ENCODE measurements at places on chromosomes 2 and 18.
A peak's percentile ranks its signal among the peaks of the same experiment; 100 is the strongest.

DNA sequence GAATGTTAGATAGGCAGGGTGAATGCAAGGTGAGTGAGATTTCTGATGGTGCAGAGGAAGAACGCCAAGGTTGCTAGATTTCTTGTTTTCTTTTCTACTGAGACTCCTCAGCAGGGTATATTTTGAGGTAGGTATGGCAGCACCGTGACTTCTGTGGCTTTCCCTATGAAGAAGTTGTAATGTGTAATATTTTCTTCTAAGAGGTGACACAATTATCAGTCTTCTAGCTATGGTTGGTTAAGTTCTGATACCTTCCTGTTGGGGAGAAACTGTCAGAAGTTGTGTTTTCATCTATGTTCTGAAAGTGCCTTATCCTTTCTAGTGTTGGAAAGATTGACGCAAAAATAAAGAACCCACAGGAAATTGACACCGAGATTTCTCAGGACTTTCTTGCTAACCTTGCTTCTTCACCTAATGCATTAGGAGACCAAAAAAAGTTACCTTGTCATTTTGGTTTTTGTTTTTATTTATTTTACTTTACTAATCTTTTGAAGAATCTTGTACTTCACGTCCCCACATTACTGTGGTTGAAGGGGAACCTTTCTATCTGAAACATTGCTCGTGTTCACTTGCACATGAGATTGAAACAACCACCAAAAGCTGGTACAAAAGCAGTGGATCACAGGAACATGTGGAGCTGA is 11.9 kb downstream of the IL18R1 start:
- no peak for DNase-seq

DNA sequence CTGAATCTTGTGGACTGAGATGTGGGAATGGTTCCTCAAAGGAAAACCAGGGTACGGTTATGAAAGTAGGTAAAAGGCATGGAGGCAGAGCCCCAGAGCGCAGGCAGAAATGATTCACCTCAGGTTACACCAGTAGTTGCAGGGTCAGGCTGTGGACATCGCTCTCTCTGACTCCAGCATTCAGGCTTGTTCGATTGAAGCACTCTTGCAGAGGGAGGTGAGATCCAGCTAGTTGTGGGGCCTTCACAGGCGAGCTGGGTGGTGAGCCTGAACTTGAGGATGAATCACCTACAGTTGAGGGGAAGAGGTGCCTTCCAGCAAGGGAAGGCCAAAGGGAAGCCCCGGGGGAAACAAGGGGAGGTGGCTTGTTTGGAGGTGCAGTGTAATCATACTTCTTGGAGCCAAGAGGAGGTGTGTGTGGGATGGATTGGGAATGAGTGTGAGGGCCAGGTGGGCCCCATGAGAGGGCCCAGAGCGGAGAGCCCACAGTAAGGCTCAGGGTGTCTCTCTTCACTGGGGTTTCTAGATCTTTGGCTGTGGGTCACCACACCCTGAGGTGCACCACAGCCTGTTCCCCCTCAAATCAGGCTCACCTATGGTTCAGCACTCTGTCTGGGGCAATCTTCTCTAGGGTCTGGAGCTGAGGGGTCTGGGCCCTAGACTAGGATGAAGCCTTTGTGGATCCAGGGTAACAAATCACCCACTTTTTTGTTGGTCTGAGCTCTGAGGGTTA is 48.5 kb upstream of the MCFD2 start:
- DNase-seq = no peak

- no peak for DNase-seq
Observed at GRCh38 chr2:16747689-16748088, 82.1 kb upstream of the CYRIA start.

- DNase-seq = no peak
Observed at GRCh38 chr2:100903534-100904258, 83.8 kb downstream of the NPAS2 start.

- DNase-seq = no peak
Observed at GRCh38 chr2:196316050-196316430, 144.7 kb upstream of the STK17B start.

- DNase-seq = no peak
Observed at GRCh38 chr2:177264209-177264692, 276 bp downstream of the NFE2L2 start.

DNA sequence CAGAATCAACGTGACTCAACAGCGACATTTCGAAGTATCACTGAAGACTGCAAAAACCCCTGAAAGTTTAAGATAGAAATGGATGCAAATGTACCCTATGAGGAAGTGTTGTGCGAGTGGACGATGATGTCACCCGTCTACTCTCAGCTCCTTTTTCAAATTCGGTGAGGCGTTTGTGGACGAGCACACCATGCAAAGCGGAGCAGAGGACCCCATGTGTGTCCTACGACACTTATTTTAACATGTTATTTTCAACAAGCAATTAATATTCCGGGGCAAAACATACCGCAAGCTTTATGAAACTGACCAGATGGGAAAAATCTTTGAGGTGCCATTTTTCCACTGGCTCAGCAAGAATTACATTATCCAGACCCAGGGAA is 2.0 kb downstream of the PXDN start:
- DNase-seq = no peak

DNA sequence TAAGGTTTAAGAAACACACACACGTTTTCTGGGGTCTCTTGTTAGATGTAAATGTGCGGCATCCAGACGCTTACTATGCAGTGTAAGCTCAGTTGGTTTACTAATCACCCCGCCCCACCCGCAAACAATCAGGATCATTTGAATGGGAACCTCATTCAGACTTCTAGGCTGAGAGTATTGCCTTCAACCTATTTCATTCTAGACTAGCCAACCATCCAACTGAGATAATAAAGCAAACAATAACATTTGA is 1.3 kb upstream of the FIGN start:
- DNase-seq = no peak

DNA sequence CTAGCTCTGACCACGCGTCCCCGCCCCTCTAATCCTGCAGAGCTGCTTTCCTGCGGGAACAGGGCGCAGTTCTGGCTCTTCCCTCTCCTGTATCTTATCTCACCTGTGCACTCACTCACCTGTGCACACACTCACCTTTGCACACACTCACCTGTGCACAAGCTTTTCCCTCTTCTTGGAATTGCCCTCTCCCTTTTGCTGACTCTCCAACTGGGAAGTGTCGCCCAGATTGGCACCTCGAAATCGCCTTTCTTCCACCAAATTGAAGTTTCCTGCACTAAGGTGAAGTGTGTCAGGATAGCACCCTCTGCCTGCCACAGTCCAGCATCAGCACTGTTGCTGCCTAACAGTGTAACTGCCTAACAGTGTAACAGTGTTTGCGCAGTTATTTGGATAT is 566 bp upstream of the CMPK2 start:
- peak; percentile 5 for DNase-seq

DNA sequence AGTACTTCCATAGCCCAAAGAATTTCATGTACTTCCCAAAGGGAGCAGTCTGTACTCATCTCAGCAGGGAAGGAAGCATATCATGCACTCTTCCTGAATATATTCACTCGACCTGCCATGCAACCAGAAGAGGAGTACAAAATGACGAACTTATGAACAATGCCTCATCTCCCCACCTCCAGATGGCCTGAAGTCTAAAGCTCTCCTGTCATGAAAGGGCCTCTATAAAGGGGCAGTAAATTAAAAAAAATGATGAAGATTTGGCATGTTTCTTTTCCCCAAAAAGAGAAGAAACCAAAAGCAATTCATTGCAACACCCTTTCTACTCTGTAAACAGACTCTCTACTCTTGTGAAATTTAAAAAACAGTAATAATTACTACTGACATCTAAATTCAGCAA is 1601.1 kb downstream of the LRP1B start:
- no peak for DNase-seq

- DNase-seq = no peak
Observed at GRCh38 chr2:44237221-44237620, 38.1 kb upstream of the SLC3A1 start.

Measured in SHP77 treated with DMSO at 0.1 percent for 48 hours (cell line).